ENCODE measurements at places on chromosomes 7 and 10.

DNA sequence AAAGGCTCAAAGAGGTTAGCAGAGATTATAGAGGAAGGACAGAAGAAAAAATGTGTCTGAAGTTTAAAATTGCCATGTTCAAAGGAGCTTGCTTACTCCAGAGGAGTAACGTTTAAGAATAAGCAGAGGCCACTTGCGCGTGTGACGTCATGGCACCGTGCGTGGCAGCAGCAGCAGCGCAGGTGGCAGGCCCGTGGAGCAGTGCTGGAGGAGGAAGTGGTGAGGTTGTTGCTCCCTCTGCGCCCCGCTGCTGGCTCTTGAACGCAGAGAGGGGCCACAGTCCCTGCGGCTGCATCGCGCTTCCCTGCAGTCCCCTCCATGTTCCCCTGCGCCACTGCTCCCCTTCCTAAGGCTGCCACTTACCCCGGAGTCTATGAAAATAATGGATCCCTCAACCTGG, 37.5 kb downstream of the GDI2 start:
- no peak for DNase-seq

DNA sequence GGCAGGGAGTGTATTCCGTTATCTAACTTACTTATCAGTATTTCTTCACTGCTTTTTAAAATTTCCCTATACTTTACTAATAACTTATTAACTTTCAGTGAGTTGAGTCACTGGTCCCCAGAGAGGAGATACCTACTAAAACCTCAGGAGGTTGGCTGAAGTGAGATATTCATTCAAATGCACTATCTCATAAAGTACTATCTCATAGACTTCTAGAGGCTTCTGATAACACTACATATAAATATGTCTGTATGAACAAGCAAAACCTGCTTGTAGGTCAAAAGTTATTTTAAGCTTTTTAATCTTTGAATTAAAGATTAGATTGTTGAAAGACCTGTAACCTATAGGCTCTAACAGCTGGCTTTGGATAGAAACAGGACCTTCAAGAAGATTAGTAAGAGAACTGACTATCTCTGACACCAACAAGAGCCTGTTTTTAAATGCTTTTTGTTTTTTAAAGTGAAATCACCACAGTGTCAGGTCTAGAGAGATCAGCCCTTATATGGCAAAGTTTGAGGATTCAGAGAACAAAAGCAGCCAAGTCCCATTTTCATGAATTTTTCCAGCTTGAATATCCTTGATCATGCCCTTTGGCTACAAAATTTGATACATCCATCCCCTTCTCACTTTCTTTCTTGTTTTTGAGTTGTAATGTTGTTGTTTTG, 242.2 kb downstream of the ARL4A start:
- no peak for DNase-seq

DNA sequence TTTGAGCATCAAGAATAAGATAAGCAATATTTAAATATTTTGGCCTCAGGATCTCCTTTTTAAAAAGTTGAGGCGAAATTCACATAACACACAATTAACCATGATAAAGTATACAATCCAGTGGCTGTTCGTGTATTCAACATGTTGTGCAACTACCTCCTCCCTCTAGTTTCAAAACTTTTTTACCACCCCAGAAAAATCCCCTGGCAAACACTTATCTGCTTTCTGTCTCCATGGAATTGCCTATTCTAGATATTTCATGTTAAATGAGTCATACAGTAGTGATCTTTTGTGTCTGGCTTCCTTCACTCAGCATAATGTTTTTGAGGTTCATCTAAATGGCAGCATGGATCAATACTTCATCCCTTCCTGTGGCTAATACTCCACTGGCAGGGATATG, 31.8 kb upstream of the IL15RA start:
- no peak for DNase-seq

GRCh38 chr10:6503171-6503570, 76.9 kb downstream of the PRKCQ start:
- DNase-seq, result no peak

GRCh38 chr10:44897049-44897448, 14.1 kb upstream of the TMEM72 start:
- DNase-seq, result no peak

DNA sequence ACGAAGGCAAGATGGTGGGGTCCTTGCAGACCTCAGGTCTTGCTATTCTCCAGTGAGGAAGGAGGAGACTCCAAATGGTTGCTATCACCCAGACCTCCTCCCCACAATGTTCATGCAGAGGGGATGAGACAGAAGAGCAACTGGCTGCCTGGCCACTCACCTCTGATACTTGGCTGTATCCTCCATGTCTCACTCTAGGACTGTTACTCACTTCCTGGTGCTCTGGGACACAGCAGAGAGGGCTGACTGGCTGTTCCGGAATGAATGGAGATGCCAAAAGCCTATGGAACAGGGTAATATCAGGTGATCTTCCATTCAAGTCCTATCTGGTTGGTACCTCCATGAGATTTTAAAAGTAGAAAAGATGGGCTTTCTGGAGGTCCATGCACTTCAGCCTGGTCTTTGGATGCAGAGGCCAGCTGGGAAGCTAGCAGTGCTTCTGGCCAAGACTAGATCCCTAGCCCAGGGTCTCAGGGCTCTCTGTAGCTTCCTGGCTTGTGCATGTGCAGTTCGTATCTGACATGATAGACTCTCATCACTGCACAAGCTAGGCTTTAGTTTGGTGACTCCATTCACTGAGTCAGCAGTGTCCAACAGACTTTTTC, 27.0 kb upstream of the ABI1 start:
- no peak for DNase-seq

DNA sequence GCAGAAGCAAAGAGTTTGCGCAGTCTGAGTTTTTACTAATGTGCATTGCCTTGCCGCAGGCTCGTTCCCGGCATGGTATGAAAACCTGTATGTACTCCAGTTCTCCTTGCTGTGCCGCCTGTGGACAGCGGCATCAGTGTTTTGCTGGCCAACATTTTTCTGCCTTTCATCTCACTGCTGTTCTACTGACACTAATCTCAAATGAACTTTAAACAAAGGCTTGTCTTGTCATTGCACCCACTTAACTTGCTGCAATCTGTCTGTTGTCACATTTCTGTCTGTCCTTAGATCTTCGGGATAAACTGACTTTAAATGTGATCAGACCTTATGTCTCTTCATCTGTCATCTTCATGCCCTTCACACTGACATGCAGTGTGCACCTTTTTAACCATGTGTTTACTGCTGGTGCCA, 71.7 kb upstream of the ZNRF2 start:
- no peak for DNase-seq

GRCh38 chr7:25482631-25483030, 254.3 kb upstream of the NPVF start:
- no peak for DNase-seq

DNA sequence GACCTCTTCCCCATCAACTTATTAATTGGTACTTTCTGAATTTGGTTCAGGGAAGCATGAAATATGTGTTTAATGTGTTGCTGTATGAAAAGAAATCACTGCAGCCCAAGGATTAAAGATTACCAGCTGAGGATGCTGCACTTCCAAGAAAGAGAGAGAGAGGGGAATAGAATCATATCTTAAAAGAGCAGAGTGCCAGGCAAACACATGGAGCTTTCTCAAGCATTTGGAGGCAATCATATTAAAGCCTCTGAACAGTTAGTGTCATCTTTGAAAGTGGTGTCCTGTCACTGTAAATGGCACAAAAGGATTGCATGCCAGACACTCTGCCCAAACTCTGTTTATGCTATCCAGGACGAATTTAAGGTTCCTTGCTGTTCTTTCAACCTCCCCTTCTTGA, 386.7 kb downstream of the SORCS1 start:
- no peak for DNase-seq

- no peak for DNase-seq
These were observed 18.6 kb downstream of the PAPSS2 start for GRCh38 chr10:87678302-87678701.

- no peak for DNase-seq
These were observed 34.0 kb downstream of the SVIL start for GRCh38 chr10:29600821-29601220.

DNA sequence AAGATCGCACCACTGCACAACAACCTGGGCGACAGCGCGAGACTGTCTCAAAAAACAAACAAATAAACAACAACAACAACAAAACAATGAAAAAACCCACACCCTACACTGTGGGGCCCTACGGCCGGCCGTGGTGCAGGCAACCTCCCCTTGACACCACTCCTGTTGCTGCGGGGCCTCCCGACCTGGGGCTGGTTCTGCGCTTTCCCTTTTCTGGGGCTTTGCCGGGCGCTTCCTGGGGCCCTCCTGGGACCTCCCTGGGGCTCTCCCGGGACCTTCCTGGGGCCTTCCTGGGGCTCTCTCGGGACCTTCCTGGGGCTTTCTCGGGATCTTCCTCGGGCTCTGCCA, 46.6 kb downstream of the INSIG1 start:
- no peak for DNase-seq

DNA sequence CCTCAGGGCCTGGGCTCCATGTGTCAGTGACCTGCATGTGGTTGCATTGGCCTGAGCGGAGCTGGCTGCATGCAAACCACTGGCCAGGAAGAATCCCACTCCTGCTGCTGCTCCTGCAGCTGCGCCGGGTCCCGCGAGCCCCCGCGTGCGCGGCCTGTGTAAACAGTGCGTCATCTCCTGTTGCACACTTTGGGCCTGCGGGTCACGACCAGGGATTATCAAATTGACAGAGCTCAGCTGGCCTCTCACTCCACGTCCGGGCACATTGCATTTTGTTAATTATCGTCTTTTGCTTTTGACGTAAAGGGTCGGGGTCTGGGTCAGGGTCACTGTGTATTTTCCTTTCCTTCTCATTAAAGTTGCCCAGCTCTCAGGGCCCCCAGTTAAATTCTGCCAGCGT, 132.6 kb downstream of the RGS10 start:
- no peak for DNase-seq

GRCh38 chr10:27153845-27154193, 365 bp downstream of the YME1L1 start:
- DNase-seq, result no peak

DNA sequence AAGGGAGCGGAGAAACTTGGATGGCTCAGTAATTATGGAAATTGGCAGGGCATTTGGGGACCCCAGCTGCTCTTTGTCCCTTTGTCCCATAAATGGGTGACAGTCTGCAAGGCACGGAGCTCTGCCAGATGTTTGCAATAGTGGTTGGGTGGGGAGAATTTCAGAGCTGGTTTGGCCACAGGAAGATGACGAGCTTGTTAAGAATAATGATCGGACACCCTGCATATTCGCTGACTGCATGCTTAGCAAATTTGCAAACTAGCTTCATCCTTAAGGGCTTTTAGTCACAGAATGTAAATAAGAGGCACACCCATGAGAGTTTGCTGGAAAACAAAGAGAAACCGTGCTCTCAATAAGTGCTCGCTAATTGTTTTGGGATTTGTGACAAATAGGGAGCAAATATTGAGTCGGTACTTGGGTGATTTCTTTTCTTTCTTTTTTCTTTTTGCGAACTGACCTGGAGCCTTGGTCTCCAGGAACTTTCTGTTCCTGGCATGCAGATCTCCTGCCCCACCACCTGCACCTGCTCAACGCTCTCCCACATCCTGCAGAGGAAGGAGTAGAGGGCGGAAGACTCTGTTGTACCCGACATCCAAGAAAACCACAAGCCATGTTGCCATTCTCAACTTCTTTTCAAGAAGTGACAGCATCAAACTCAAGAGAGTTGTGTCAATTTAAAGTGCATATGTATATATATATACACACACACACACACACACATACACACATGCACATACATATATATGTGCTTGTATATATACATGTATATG, 238.9 kb downstream of the CAMK1D start:
- no peak for DNase-seq

- DNase-seq, result no peak
These were observed 85.2 kb downstream of the GRID1 start for GRCh38 chr10:86281396-86281795.

DNA sequence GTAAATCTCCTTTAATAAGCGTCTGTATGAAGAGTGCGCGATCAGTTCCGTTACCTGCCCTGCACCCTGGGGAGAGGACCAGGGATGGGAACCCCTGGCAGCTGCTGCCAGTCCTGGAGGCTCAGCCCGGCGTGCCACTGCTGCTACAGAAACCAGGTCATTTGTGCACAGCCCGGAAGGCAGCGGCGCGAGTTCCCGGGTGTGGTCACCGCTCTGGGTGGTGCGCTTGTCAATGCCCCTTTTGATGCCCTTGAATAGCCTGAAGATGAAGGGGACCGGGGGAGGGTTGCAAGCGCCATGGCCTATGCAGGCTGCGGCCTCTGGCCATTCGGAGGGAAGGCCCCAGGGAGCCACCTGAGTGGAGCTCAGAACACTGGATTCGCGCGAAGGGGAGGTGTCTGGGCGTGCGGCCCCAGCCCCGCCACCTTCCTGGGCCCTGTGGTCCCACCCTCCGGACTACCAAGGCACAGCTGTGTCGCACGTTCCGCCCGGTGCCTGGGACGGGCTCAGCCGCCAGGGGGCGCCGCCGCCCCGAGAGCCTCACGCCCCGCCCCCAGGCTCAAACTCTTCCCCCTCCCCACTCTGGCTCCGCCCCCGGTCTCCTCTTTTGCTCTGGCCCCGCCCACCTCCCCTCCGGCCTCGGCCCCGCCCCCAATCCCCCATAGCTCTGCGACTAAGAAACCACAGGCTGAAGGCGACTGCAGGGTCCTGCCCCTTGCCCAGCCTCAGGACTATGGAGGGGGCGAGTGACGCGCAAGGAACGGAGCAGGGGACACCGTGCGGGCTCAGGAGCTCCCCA, 16.5 kb downstream of the AP5Z1 start:
- peak; percentile 64 for DNase-seq

- no peak for DNase-seq
These were observed 61.3 kb downstream of the CD36 start for GRCh38 chr7:80699721-80700256.

- no peak for DNase-seq
These were observed 108.7 kb downstream of the DIP2C start for GRCh38 chr10:580778-581177.

- DNase-seq, result no peak
These were observed 11.4 kb downstream of the SH3PXD2A start for GRCh38 chr10:103843854-103844570.

DNA sequence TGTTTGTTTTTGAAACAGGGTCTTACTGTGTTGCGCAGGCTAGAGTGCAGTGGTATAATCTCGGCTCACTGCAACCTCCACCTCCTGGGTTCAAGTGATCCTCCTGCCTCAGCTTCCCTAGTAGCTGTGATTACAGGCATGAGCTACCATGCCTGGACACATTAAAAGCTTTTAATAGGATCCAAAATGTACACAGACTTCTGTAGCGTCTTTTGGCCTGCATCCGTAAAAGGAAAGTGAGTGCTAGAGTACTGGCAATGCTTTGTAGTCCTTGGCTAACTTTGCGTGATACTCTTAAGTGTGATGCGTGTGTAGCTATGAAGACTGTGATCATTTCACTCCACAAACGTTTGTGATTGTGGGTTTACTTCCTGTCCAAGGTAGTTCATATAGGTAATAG, 13.3 kb downstream of the ZRANB1 start:
- DNase-seq, result no peak

DNA sequence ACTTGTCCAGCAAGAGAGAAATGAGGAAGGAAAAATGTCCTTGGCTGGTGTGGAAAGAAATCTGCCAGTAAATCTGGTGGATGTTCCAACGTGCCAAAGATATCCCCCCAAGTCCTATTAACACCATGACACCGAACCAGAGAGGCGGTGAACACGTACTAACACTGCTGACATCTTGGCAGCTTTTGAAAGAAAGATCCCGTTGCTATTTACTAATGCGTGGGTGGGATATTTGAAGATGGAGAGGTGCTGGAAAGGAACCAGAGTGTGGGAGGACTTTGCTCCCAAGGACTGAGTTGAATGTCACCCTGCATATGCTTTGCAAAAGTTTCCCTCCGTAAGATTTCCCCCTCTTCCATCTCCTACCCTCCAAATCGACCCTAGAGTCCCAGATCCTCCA, 7.9 kb downstream of the CCDC3 start:
- no peak for DNase-seq

GRCh38 chr10:3639546-3639945, 145.5 kb downstream of the KLF6 start:
- no peak for DNase-seq

Measured in stimulated activated naive B cell treated with anti-CD40 and anti-IgM and Interleukin-4, amounts not matched to agents 10 μg/mL and 1 μg/mL and 100 μg/mL, for 72 hours (primary cell).